ENCODE measurements at places on chromosomes 7 and 10. TPM values are rescaled to one million over a fixed set of nuclear protein-coding genes. Genes with fewer than 3 reads are reported as not detected.

- DNase-seq, result no peak
- H3K27me3 ChIP-seq, result no peaks in the 10 kb centered on the region
- peak overlapping the region; percentile 69 for H3K27ac ChIP-seq
- peak overlapping the region; percentile 26 for H3K4me3 ChIP-seq
These were observed 32.4 kb downstream of the UNC5B start for GRCh38 chr10:71244431-71245419.

DNA sequence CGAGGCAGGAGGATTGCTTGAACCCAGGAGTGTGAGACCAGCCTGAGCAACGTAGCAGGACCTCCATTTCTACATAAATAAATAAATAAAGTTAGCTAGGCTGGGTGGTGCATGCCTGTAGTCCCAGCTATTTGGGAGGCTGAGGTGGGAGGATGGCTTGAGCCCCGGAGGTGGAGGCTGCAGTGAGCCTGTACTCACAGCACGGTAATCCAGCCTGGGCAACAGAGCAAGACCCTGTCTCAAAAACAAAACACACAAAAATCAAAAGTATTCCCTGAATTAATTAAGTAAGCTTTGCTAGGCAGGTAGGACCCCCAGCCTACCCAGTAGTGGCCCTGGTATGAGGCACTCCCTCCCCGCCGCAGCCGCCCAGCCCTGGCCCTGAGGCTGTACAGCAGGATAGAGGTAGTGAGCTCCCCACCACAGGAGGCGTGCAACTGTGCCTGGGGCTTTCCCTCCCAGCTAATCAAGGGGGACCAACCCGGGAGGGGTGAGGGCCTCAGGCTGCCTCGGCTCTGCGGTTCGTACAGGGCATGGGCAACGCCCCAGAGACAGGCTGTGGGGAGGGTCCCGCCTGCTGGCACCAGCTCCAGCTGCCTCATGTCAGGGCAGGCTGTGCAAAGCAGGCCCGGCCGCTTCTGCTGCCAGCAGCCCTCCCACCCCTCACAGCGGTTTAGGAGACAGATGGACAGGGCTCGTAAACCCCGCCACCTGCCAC, 1.0 kb upstream of the CYP2W1 start:
- no peaks in the 10 kb centered on the region for H3K36me3 ChIP-seq
- H3K4me3 ChIP-seq, result no peak overlapping the region
- no peak overlapping the region for H3K27ac ChIP-seq
- no peaks in the 10 kb centered on the region for H3K27me3 ChIP-seq

GRCh38 chr7:102323914-102324195, 32.4 kb downstream of the SPDYE6 start:
- H3K4me1 ChIP-seq, result no peaks in the 10 kb centered on the region
- no peak overlapping the region for H3K27ac ChIP-seq
- DNase-seq, result no peak
- no peaks in the 10 kb centered on the region for H3K27me3 ChIP-seq
- no peak overlapping the region for H3K4me3 ChIP-seq

Gene H2BK1
- not detected for total RNA-seq

Gene LRRD1
- total RNA-seq, result 0.49 TPM

- no peaks in the 10 kb centered on the region for H3K27me3 ChIP-seq
- no peak overlapping the region for H3K4me3 ChIP-seq
- no peak for DNase-seq
These were observed 13.2 kb upstream of the TRA2A start for GRCh38 chr7:23544913-23545354.

Gene CNNM1
- total RNA-seq, result 2.5 TPM

Gene VSTM2A
- 0.98 TPM for total RNA-seq

GRCh38 chr10:48506147-48506917, 98.5 kb downstream of the ARHGAP22 start:
- H3K27me3 ChIP-seq, result no peaks in the 10 kb centered on the region
- H3K36me3 ChIP-seq, result no peaks in the 10 kb centered on the region
- H3K27ac ChIP-seq, result no peak overlapping the region
- no peak for DNase-seq
- H3K4me1 ChIP-seq, result no peaks in the 10 kb centered on the region

DNA sequence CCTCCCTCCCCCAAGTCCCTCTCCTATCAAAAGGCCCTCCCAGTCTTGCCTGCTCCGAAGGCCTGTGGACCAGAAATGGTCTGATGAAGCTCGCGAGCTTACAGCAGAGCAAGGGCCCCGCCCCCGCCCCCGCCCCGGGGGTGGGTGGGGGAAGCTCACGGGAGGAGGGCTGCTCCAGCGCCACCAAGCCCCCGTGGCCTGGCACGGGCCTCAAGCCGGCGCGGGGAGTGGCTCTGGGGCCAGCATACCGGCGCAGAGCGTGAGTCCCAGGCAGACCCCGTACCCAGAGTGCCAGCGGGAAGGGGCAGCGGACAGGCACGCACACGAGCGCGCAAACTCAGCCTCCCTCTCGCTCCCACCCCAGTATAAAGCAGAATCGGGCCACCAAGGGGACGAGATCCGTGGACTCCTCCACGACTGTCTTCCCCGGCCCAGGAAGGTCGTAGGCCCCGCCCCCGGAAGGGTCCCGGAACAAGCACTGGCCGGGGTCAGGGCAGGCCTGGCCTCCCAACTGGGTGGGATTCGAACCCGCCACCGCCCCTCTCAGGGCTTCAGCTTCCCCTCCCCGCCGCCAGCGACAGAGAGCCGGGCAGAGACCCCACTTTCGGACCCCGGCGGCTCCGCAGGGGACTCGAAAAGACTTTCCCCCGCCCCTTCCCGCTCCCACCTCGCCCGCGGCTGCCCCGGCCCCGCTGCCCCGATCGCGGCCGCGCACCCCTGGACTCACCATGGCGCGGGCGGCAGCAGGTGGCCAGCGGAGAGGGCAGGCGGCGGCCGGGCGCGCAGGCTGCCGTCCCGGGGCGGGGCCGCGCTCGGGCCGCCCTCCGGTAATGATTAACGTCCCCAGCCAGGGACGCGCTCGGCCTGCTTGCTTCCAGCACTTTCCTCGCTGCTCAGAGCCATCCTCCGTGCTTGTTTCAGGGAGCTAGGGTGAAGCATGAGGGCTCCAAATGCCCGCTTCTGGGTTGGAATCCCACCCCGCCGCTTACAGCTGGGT, at the start of gene PCBD1:
TSS of gene PCBD1 (minus strand) at position 762 of the 997 bp plus-strand sequence. CDS start at position 730, 32 bp downstream.
- no peak for DNase-seq
- H3K27me3 ChIP-seq, result no peaks in the 10 kb centered on the region
- peak within 1 kb of the TSS; percentile 93 for H3K27ac ChIP-seq
- no peaks in the 10 kb centered on the region for H3K36me3 ChIP-seq
- H3K4me3 ChIP-seq, result peak within 1 kb of the TSS; percentile 84

- no peak overlapping the region for H3K27ac ChIP-seq
- DNase-seq, result no peak
- H3K36me3 ChIP-seq, result no peaks in the 10 kb centered on the region
These were observed 584.9 kb downstream of the TNS3 start for GRCh38 chr7:46996972-46997371.

DNA sequence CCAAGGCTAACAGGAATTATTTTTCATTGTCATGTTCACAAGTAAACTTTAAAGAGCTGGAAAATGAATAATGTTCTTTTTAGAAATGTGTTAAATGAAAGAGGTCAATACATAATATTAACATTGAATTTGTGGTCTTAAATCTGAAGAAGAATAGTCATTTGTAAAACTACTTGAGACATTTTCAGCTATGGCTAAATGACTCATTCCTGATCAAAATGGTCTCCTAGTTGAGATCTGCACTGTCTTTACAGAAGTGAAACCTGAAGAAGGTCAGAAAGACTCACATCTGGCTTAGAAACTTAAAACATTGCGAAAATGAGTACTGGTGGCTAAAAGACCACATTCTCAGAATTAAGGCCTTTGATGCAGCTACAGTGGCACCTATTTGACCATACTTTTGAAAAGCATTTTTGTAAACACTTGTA, 5.9 kb downstream of the PIK3CG start:
- no peak overlapping the region for H3K4me3 ChIP-seq
- no peaks in the 10 kb centered on the region for H3K27me3 ChIP-seq
- no peaks in the 10 kb centered on the region for H3K36me3 ChIP-seq

- H3K4me3 ChIP-seq, result peak overlapping the region; percentile 18
- no peak overlapping the region for H3K27ac ChIP-seq
- no peaks in the 10 kb centered on the region for H3K27me3 ChIP-seq
These were observed 7.9 kb upstream of the HOXA2 start for GRCh38 chr7:27110186-27111031.

DNA sequence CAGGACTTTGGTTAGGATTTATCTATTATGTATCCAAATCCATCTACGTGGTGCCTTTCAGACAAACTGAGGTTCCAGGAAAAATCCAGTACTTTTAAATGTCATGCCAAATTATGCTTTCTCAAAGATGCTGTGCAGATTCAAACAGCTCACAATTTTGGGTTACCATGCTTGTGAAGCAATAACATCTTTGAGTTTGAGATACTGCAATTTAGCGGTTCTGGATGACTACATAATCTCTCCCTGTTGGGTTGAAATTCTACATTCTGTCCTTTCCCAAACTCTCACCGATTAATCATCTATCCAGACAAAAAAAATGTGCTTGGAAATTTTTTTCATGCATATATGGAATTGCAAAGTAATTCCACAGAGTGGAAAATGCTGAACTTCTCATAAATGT, 3.5 kb downstream of the RHOBTB1 start:
- no peaks in the 10 kb centered on the region for H3K36me3 ChIP-seq
- peaks cover 13% of the 10 kb centered on the region for H3K4me1 ChIP-seq
- H3K27me3 ChIP-seq, result no peaks in the 10 kb centered on the region
- no peak overlapping the region for H3K4me3 ChIP-seq

DNA sequence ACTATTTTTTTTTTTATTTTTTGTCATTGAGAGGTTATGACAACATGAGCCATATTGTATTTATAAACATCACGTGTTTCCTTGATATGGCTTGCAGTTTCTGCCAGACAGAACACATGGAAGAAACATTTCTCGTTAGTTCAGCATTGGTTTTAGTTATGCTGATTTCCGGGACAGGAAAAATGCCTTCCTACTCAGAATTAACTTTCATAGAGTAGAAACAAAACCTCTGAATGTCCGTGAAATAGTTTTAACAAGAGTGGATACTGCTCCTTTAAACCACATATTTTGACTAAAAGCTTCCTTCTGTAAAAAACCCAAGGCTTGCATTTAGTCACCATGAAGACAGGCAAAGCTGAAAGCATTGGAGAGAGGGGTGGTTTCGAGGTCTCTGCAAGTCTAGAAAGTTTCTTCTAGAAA, 240.4 kb downstream of the KIAA1217 start:
- H3K27me3 ChIP-seq, result no peaks in the 10 kb centered on the region
- peak overlapping the region; percentile 25 for H3K4me3 ChIP-seq
- H3K36me3 ChIP-seq, result no peaks in the 10 kb centered on the region
- peaks cover 13% of the 10 kb centered on the region for H3K4me1 ChIP-seq
- peak overlapping the region; percentile 47 for H3K27ac ChIP-seq

DNA sequence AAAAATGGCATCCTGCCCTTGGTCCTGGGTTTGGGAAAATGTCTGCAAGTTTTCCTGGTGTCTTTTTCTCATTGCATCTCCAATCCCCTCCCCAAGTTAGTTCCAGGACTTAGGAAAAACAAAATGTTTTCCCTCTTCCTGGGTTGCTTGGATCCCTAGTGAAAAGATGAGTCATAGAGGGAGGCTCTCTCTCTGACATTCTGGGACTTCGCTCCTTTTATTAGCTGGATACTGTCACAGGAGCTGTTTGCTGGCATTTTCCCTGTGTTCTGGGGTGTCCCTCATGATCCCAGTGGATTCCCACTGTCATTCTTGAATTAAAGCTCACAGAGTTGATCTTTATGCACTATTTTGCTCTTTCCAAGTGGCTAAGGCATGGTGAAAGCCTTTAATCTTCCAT, 316.4 kb upstream of the MBL2 start:
- H3K4me1 ChIP-seq, result no peaks in the 10 kb centered on the region
- no peak overlapping the region for H3K27ac ChIP-seq
- no peaks in the 10 kb centered on the region for H3K27me3 ChIP-seq
- H3K4me3 ChIP-seq, result no peak overlapping the region
- no peaks in the 10 kb centered on the region for H3K36me3 ChIP-seq

Gene PLXNA4
- 14.0 TPM for total RNA-seq

Gene GNAT3
- not detected for total RNA-seq

DNA sequence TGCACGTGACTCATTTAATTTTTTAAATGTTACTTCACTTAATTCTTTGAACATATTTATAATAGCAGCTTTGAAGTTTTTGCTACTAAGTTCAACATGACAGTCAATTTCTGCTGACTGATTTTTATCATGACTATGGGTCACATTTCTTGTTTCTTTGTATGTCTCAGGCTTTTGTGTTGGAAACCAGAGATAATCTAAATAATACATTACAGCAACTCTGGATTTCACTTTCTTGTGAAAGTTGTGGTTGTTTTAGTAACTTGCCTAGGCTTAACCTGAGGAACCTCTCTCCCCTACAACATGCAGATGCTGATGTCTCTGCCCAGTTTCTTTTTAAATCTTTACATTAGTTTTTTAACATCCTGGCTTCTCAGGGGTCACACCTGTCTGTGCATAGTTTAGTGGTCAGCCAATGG, 180.8 kb downstream of the CCDC71L start:
- no peak overlapping the region for H3K4me3 ChIP-seq
- peaks cover 10% of the 10 kb centered on the region for H3K4me1 ChIP-seq
- no peak for DNase-seq

- no peak overlapping the region for H3K4me3 ChIP-seq
- H3K27me3 ChIP-seq, result no peaks in the 10 kb centered on the region
- no peak overlapping the region for H3K27ac ChIP-seq
- DNase-seq, result no peak
- no peaks in the 10 kb centered on the region for H3K36me3 ChIP-seq
- no peaks in the 10 kb centered on the region for H3K4me1 ChIP-seq
These were observed 184.9 kb upstream of the MKI67 start for GRCh38 chr10:128310971-128311658.

GRCh38 chr7:129951226-129952085, 1.3 kb downstream of the UBE2H start:
- peaks cover 44% of the 10 kb centered on the region for H3K4me1 ChIP-seq
- no peak for DNase-seq
- peak overlapping the region; percentile 92 for H3K4me3 ChIP-seq
- H3K36me3 ChIP-seq, result no peaks in the 10 kb centered on the region

- peaks cover 32% of the 10 kb centered on the region for H3K4me1 ChIP-seq
- H3K27ac ChIP-seq, result peak overlapping the region; percentile 15
- H3K36me3 ChIP-seq, result no peaks in the 10 kb centered on the region
- no peak overlapping the region for H3K4me3 ChIP-seq
- H3K27me3 ChIP-seq, result no peaks in the 10 kb centered on the region
- no peak for DNase-seq
These were observed 10.1 kb upstream of the ADAP1 start for GRCh38 chr7:964401-965231.

GRCh38 chr7:127635659-127636285, 16.2 kb upstream of the SND1 start:
- H3K36me3 ChIP-seq, result no peaks in the 10 kb centered on the region
- no peak overlapping the region for H3K27ac ChIP-seq
- no peak for DNase-seq
- no peaks in the 10 kb centered on the region for H3K4me1 ChIP-seq
- no peaks in the 10 kb centered on the region for H3K27me3 ChIP-seq

DNA sequence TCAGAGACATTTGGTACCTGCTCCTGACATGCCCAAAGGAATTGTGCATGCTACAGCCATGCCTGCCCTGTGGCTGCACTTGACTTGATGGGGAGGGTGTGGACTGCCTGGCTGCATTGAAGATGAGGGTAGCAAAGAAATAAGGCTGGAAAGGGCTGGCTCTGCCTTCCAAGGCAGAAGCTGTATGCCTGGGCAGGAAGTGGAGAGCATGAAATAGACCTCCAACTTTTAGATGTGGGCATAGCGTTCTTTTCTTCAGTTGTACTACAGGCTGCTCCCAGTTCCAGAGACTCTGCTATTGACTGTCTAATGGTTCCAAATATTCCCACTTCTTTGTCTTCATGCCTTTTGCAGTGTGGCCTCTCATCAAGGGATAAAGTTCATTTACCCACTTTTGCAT, 3.0 kb downstream of the C10orf120 start:
- no peaks in the 10 kb centered on the region for H3K27me3 ChIP-seq
- no peaks in the 10 kb centered on the region for H3K36me3 ChIP-seq
- no peak for DNase-seq
- H3K4me3 ChIP-seq, result no peak overlapping the region
- H3K4me1 ChIP-seq, result no peaks in the 10 kb centered on the region
- H3K27ac ChIP-seq, result no peak overlapping the region

Gene GSTO2
- 13.8 TPM for total RNA-seq
